ENCODE measurements at places on chromosomes 1 and 21. TPM values are rescaled to one million over a fixed set of nuclear protein-coding genes. Genes with fewer than 3 reads are reported as not detected.

Gene B4GALT2
- total RNA-seq, result 16.2 TPM

Gene MTARC2
- total RNA-seq, result not detected

Gene KDF1
- total RNA-seq, result 2.2 TPM

DNA sequence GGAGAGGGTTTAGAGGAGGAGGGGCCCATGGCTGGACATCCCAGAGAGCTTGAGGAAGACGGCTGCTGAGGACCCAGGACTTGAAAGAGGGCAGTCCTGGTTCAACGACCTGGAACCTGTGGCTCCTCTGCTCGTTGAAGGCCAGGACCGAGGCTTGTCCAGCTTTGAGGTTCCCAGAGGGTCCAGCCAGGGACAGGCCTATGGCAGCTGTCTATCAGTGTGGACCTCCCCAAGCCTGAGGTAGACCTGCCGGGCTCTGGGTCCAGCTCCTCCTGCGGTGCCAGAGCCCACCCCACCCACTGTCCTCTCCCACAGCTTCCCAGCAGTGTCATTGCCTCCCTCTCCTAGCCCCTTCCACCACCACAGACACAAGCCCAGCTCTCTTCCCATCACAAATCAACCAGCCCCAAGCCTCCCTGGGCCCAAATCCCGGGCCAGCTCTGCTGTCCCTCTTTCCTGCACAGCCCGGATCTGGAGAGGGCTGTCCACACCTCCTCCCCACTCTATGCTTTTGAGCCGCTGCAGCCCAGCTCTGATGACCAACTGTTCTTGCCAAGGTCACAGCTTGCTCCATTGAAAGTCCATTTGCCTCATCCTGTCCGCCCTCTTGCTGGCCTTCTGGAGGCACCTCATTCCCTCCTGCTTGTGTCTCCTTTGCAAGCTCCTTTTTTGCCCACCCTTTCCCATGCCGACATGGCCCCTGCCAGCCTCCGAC, 48.7 kb upstream of the EDN2 start:
- H3K36me3 ChIP-seq, result no peaks in the 10 kb centered on the region
- no peaks in the 10 kb centered on the region for H3K4me1 ChIP-seq
- H3K27ac ChIP-seq, result no peak overlapping the region

- DNase-seq, result no peak
- peak overlapping the region; percentile 59 for H3K27ac ChIP-seq
- no peaks in the 10 kb centered on the region for H3K27me3 ChIP-seq
- no peaks in the 10 kb centered on the region for H3K36me3 ChIP-seq
- H3K4me1 ChIP-seq, result peaks cover 6% of the 10 kb centered on the region
These were observed 18.0 kb upstream of the ID3 start for GRCh38 chr1:23577056-23578004.

DNA sequence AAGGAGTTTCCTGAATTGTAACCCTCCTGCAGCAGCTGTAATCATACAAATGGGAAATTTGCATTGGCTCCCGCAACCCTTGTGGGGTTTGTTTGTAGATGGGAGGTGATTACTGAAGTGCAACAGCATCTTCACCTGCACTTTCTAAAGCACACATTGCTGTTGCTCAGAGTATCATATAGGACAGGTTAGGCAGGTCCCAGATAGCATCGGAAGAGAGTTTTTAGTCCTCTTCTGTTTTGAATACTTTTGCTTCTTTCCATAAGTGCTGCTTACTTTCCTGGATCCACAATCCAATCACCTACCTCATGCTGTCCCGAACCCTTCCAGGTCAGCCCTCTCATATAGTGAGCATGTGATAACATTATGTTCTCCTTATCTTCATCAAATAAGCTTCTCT, 300.4 kb downstream of the PTPRC start:
- no peak overlapping the region for H3K4me3 ChIP-seq
- no peak for DNase-seq
- H3K36me3 ChIP-seq, result no peaks in the 10 kb centered on the region
- H3K27ac ChIP-seq, result no peak overlapping the region

DNA sequence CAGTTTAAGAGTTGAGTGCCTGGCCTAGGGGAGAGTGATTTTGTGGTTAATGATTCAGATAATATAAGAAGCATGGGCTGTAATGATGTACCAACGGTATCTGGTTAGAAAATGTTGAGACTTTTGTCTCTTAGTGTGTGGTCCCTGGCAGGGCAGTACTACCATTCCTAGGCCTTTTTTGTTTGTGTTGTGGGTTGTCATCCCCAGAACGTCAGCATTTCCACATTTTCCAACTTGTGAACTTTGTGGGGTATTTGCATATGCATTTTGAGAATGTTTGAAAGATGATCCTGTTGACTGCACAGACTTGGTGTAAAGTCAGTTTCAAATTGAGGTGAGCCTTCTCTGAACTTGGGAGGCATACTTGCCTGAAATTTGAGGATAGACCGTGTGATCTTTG, 11.4 kb downstream of the NEK7 start:
- H3K27me3 ChIP-seq, result no peaks in the 10 kb centered on the region
- peak overlapping the region; percentile 37 for H3K4me3 ChIP-seq
- peaks cover 90% of the 10 kb centered on the region for H3K4me1 ChIP-seq
- H3K27ac ChIP-seq, result peak overlapping the region; percentile 71
- no peaks in the 10 kb centered on the region for H3K36me3 ChIP-seq
- no peak for DNase-seq

DNA sequence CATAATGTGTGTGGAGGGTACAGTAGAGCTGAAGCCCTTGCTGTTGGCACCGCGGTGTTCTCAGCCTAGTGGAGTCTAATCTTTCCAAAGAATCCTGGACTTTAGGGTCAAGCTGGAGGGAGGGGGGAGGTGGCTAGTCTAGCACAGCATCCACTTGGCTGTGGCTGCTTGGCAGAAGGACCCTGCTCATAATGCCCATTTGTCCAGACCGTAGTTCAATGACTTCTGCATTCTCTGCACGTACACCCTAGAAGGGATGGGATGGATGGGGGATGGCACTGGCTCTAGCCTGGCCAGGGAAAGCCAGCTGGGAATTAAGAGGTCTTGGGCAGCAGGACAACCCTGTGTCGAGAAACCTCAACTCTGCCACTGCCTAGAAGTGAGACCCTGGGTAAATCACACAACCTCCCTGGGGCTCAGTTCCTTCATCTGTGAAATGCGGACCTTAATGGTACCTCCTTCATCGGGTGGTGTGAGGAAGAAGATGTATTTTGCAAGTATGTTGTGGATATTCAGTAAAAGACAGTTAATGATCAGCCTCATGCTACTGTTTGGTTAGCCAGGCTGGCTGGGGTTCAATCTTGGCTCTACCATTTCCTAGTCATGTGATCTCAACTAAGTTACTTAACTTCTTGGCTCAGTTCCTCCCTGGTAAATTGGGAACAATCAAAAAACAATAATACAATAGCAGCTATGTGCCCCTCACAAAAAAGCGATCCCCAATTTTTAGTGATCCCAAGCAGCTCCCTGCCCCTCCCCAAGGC, 27.2 kb upstream of the CLIC4 start:
- no peak overlapping the region for H3K4me3 ChIP-seq
- no peak overlapping the region for H3K27ac ChIP-seq
- H3K36me3 ChIP-seq, result no peaks in the 10 kb centered on the region
- H3K4me1 ChIP-seq, result no peaks in the 10 kb centered on the region

- no peak for DNase-seq
- no peaks in the 10 kb centered on the region for H3K27me3 ChIP-seq
- H3K27ac ChIP-seq, result no peak overlapping the region
- H3K4me1 ChIP-seq, result peaks cover 33% of the 10 kb centered on the region
These were observed 22.9 kb upstream of the EPS8L3 start for GRCh38 chr1:109786531-109787021.

- H3K27ac ChIP-seq, result no peak overlapping the region
- no peaks in the 10 kb centered on the region for H3K36me3 ChIP-seq
- no peaks in the 10 kb centered on the region for H3K4me1 ChIP-seq
- no peak overlapping the region for H3K4me3 ChIP-seq
- DNase-seq, result no peak
These were observed 326.0 kb upstream of the RUNX1 start for GRCh38 chr21:35375115-35375514.

- no peak for DNase-seq
- no peaks in the 10 kb centered on the region for H3K36me3 ChIP-seq
- no peak overlapping the region for H3K4me3 ChIP-seq
- no peaks in the 10 kb centered on the region for H3K4me1 ChIP-seq
- H3K27me3 ChIP-seq, result no peaks in the 10 kb centered on the region
These were observed 131.0 kb downstream of the KCNK1 start for GRCh38 chr1:233744779-233745513.

DNA sequence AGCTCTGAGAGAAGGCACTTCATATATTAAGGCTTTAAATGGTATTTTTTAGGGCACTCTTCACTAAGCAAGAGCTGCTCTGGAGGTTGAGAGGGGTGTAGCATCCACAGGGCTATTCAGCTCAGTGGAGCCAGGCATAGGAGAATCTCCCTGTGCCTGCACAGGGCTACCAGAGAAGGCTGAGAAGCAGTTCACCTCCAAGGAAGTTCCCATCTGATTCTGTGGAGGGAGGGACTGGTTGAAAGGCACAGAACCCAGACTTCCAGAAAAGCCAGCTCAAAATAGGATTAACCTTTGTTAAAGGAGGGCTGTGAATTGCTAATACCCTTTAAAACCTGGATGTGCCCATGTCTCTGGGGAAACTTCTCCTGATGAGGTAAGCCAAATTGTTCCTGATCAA, 304.5 kb downstream of the TTLL7 start:
- DNase-seq, result no peak
- H3K36me3 ChIP-seq, result no peaks in the 10 kb centered on the region
- H3K4me3 ChIP-seq, result no peak overlapping the region
- no peaks in the 10 kb centered on the region for H3K27me3 ChIP-seq
- H3K27ac ChIP-seq, result no peak overlapping the region

GRCh38 chr1:207427832-207428585, 26.1 kb upstream of the CR2 start:
- no peaks in the 10 kb centered on the region for H3K27me3 ChIP-seq
- DNase-seq, result no peak
- H3K4me3 ChIP-seq, result no peak overlapping the region
- H3K27ac ChIP-seq, result no peak overlapping the region

DNA sequence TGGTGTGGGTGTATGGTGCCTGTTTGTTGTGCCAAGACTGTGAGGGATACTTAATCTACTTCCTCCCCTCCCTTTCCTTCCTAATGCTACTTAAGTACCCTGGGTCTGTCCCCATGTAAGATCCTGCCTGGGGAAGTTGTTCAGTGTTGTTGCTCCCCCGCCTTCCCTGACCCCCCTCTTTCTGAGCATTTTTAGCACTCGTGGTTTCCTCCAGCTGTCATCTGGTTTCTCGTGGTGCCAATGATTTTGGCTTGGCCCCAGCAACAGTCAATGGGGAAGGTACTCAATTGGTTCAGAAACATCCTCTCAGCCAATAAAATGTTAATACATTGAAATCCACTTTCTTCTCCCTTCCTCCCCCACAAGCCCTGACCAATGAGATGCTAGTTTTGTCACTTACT, 8.0 kb upstream of the B4GALT3 start:
- peaks cover 79% of the 10 kb centered on the region for H3K4me1 ChIP-seq
- H3K27ac ChIP-seq, result peak overlapping the region; percentile 65
- H3K27me3 ChIP-seq, result no peaks in the 10 kb centered on the region
- DNase-seq, result peak; percentile 87
- H3K36me3 ChIP-seq, result no peaks in the 10 kb centered on the region

DNA sequence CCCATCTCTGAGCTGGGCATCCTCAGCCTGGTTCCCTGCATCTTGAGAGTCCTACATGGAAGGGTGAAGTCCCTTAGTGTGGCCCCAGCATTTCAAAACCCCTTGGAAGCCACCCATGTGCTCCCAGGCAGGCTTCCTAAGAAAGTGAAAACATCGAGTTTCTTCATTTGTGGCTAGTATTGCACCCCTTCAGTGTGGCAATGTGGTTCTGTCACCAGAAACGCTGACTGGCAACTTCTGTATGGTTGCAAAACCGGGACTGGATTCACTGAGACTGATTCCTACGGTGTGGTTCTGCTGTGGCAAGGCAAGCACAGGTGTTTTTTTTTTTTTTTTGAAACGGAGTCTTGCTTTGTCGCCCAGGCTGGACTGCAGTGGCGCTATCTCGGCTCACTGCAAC, 9.0 kb upstream of the IFNGR2 start:
- H3K27me3 ChIP-seq, result no peaks in the 10 kb centered on the region
- H3K36me3 ChIP-seq, result no peaks in the 10 kb centered on the region
- H3K27ac ChIP-seq, result no peak overlapping the region
- no peaks in the 10 kb centered on the region for H3K4me1 ChIP-seq
- no peak overlapping the region for H3K4me3 ChIP-seq
- no peak for DNase-seq

- DNase-seq, result no peak
- no peaks in the 10 kb centered on the region for H3K27me3 ChIP-seq
- H3K4me1 ChIP-seq, result no peaks in the 10 kb centered on the region
- no peaks in the 10 kb centered on the region for H3K36me3 ChIP-seq
- H3K4me3 ChIP-seq, result no peak overlapping the region
- H3K27ac ChIP-seq, result no peak overlapping the region
These were observed 1557.9 kb downstream of the PLA2G4A start for GRCh38 chr1:188386666-188387065.

- no peaks in the 10 kb centered on the region for H3K36me3 ChIP-seq
- H3K4me1 ChIP-seq, result peaks cover 4% of the 10 kb centered on the region
- H3K4me3 ChIP-seq, result peak overlapping the region; percentile 63
- H3K27ac ChIP-seq, result no peak overlapping the region
- peaks cover 3% of the 10 kb centered on the region for H3K27me3 ChIP-seq
- no peak for DNase-seq
These were observed 2.2 kb downstream of the TGFB2 start for GRCh38 chr1:218347336-218347722.
